Occipital lobe (tissue), 3 donors: ENCODE measurements at places on chromosomes 16 and 17. TPM values are rescaled to one million over a fixed set of nuclear protein-coding genes. Genes with fewer than 3 reads are reported as not detected.

FAM83G gene
- total RNA-seq = 0.16 TPM

CBX8 gene
- 8.4 TPM for total RNA-seq

GAST gene
- not detected for total RNA-seq

GPR139 gene
- 1.4 TPM for total RNA-seq

HEATR9 gene
- not detected for total RNA-seq

TP53TG3D gene
- total RNA-seq = not detected

DRC3 gene
- 2.0 TPM for total RNA-seq

SLC9A5 gene
- 1.2 TPM for total RNA-seq

SECTM1 gene
- total RNA-seq = 0.78 TPM

TP53TG3B gene
- not detected for total RNA-seq

LGALS9C gene
- total RNA-seq = not detected

CCL2 gene
- total RNA-seq = 8.7 TPM
